NCI-H1436 treated with DMSO at 0.1 percent for 48 hours (cell line): ENCODE measurements at places on chromosomes 12 and 14.
A peak's percentile ranks its signal among the peaks of the same experiment; 100 is the strongest.

- no peak for DNase-seq
Measured at GRCh38 chr14:95507701-95508103, 8.7 kb downstream of the SYNE3 start.

DNA sequence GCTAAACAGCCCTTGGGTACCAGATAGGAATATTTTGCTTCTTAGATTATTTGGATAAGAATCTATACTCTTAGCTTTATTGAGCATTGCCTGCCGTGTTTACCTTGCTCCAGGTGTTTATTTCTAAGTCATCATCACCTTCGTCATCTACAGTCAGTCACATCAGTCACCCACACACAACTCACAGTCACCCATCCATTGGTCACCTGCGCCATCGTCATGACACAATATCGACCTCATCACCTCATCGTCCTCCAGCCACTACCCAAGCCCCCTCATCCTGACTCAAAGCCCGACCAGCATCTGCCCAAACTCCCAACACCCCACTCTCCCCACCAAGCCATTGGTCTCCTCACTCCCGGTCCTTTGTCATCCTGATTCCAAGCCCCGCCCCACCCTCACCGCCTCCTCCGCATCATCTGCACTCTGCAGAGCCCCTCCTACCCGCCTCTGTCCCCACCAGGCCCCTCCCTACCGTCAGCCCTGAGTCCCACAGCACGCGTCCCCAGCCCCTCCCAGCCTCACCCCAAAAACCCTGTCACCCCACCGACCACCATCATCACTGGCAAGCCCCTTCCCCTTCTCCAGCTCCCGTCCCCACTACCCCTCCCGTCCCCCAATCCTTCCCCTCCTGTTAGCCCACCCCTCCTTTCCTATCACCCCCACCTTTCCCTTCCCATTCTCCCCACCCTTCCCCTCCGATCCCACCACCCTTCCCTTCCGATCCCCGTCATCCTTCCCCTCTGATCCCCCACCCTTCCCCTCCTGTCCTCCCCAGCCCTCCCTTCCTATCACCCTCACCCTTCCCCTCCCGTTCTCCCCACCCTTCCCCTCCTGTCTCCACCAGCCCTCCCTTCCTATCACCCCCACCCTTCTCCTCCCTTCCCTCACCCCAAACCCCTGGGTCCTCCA is 9.8 kb downstream of the DLK1 start:
- no peak for DNase-seq

- DNase-seq: no peak
Measured at GRCh38 chr12:91892081-91892855, 253.4 kb downstream of the BTG1 start.

DNA sequence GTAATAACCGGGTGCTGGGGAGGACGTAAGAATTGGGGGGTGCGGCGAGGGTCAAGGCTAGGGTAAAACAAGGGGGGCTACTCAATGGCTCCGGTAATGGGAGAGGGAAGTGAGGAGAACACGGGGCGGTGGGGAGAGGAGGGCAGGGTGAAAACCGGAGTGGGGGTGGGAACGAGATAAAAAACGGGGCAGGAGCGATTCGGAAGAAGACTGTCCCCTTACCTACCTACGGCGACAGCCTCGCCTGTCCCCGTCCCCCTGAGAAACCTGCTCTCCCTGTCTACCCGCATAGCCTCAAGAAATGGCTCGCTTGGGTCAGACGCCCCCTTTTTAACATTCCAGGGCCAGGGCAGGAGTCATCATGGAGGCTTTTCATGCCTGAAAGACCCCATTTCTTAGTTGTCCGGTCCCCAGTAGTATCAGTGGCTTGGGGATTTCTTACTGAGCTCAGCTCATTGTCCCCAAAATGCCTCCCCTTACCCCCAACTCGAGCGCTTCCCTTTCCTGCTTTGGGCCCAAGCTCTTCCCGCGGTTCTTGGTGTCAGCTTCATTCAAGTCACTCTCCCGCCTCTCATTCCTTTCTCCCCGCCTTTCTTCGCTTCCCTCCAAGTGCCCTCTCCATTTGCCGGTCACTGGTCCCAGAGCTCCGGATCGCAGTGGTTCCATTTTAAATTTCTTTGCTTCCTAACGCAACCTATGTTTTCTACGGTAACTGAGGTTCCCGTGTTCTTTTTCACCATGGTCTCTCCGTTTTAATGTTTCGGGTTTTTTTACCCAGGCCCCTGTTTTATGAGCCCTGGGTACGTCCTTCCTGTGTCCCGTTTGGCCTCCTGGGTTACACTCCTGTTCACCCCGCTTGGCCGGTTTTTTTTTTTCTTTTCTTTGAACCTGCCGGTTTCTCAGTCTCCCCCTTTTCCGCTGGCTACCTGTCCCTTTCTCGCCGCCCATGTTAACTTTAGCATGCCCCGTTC is 1.2 kb upstream of the WSB2 start:
- no peak for DNase-seq

DNA sequence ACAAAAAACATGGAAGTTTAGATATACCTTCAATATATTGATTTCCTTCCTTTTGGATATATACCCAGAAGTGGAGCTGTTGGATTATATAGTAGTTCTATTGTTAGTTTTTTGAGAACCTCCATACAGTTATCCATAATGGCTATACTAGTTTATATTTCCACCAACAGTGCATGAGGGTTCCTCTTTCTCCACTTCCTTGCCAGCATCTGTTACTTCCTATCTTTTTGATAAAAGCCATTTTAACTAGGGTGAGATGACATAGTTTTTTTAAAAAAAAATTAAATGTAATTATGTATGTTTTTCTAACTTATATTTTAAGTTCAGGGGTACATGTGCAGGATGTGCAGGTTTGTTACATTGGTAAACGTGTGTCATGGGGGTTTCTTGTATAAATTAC is 10.0 kb upstream of the SLC38A4 start:
- DNase-seq: no peak

- DNase-seq: no peak
Measured at GRCh38 chr12:117836999-117837736, 131.6 kb downstream of the KSR2 start.

DNA sequence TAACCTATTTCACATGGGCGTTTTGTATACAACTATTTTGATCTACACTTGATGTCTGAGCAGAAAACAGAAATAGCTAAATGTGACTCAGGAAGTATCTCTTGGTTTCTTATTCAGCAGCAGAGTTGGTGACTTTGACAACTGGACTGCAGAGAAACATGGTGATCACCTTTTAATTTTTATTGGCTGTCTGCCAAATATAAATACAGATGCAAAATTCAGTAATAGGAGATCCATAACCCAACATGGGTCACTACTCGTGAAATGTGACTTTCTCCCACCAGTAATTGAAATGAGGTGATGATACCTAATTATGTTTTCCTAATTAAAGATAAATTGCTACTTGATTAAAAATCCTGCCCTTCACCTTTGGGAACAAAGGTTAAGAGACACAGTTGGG is 487.1 kb downstream of the NELL2 start:
- no peak for DNase-seq

GRCh38 chr12:102596031-102596430 is 115.7 kb upstream of the IGF1 start:
- no peak for DNase-seq

DNA sequence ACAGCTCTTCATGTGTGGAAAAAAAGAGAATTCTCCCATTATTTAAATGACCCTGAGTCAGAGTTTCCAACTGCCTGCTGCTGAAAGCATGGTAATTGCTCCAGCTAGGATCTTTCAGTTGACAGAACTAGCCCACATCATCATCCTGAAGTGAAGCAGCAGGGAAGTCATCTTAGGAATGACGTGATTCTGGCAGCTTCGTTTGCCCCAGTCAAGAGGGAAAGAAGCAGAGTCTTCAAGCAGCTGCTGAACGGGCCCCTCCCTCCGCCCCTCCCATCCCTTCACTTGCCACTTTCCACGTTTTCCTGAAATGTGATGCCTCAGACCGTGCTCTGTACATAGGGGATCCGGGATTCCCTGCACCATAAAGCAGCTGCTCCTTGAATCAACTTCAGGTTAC is 455.0 kb upstream of the TMEM132C start:
- no peak for DNase-seq

DNA sequence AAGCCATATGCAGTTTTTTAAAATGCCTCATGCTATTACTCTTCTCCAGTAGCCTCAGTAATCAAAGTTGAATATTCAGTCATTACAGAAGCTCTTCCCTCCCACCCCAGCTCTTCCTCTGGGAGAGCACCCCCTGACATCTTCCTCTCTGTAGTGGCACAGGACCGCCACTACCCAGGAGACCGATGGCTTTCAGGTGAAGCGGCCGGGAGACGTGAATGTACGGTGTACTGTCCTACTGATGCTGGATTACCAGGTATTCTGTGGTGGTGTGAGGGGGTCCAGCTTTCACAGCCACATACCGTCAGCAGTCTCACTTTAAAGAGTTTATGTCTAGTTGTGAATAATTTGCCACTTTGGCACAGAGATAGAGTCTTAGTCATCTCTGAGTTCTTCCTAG is 4.6 kb downstream of the SMARCD1 start:
- no peak for DNase-seq

DNA sequence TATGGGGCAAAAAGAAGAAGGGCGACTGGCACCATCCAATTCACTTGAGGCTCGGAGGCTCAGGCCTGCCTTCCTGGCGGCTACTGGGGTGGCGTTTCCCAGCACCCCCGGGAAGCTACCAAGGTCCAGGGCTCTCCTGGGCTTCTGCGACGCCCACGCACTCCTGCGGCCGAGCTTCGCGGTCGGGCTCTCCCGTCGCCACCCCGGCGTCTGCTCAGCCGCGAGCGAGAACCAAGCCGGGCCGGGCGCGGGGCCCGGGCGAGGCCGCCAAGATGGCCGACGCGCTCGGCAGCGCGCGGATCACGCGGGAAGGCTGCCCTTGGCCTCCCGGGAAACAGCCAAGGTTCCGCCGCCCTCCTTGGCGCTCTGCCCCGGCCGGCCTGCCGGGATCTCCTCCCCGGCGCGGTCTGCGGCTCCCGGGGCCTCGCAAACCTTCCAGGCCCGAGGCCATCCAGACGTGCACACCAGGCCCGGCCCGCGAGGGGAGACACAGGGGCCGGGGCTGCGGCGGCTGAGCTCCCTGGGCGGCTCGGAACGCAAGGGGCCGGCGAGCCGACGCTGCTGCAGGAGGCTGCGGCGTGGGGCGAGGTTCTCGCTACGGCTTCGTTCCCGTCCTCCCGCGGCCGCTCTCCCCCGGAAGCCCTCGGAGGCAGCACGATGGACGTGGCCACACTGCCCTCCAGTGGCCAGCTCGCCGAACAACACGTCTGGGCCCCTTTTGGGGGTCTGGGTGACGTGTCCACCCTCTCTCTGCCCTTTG is 23.5 kb upstream of the ZFP36L1 start:
- DNase-seq: peak; percentile 31

DNA sequence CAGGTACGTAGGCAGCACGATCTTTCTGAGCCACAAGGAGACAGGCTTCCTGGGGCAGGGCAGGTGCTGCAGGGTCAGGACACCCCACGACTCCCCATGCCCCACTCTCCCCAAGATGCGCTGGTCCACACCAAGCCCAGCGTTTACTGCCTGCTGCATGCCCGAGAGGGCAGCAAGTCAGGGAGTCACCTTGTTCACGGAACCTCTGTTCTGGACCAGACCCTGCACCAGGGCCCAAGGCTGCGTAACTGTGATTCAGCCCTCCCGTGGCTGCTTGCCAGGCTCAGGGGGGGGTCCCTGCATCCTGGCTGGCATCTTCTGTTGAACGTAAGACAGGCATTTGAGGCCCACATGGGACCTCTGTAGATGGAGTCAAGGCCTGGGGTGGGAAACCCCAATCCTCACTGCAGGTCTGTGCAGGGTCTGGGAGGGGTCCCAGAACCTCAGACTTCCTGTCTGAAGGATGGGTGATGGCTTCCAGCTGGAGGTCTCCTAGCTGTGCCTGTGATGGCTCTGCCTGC is 228.6 kb upstream of the RTL1 start:
- no peak for DNase-seq

DNA sequence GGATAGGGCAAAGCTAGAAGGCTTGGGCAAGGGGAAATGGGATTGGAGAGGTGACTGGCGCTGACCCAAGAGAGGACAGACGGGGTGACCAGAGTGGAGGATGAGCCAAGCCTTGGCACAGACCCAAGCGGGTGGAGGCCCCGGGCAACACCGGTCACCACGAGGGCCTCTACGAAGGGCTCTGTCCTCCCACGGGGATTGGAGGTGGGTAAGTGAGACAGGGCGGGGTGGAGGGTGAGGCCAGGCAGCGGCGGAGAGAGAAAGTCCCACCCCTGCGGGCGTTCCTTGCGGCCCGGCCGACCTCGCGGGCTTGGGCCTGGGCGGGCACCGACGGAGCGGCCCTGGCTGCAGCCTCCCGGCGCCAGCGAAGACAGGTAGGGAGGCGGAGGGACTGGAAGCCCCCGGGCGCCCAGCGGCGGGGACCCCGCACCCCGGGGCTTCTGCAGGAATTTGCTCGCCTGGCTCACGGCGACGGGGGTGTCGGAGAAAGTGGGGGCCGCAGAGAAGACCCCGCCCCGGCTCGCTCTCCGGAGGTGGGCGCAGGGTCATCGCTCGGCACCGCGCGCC is at the start of gene PAPLN:
Gene PAPLN (plus strand): TSS at position 288 of the 567 bp plus-strand sequence. CDS start 2,273 bp downstream, outside the sequence.
- no peak for DNase-seq

GRCh38 chr12:2614341-2614740 is 180.4 kb upstream of the FKBP4 start:
- DNase-seq: no peak

- DNase-seq: no peak
Measured at GRCh38 chr14:63713764-63714163, 14.1 kb downstream of the SGPP1 start.

DNA sequence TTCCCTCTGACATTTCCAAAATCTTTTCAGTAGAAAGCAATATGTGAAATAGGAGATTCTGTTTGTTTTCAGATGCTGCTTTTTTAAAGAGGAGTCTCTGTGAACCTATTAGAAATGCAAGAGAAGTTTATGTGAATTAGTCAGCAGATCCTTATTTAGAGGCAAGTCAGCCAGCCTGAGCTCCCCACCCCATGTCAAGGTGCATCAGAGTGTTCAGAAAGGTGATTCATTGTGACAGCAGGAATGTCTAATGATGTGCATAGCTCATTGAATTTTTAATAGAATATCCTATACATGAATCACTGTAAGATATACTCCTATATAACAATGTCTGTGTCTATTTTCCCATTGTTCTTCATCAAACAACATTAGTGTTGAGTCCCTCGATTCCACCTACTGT is 1222.4 kb upstream of the USP15 start:
- DNase-seq: no peak

GRCh38 chr14:77580964-77581505 is 35.4 kb downstream of the SPTLC2 start:
- no peak for DNase-seq

GRCh38 chr12:53054112-53054878 is 4.4 kb downstream of the TNS2 start:
- peak; percentile 78 for DNase-seq

- DNase-seq: no peak
Measured at GRCh38 chr14:55589171-55589570, 9.2 kb downstream of the KTN1 start.

- no peak for DNase-seq
Measured at GRCh38 chr12:14264316-14264715, 101.2 kb upstream of the ATF7IP start.

GRCh38 chr14:38971258-38971921 is 131.6 kb downstream of the SEC23A start:
- DNase-seq: no peak

GRCh38 chr14:35578639-35579038 is 44.7 kb downstream of the INSM2 start:
- no peak for DNase-seq
